ENCODE measurements at places on chromosomes 11 and 22.
A peak's percentile ranks its signal among the peaks of the same experiment; 100 is the strongest.

DNA sequence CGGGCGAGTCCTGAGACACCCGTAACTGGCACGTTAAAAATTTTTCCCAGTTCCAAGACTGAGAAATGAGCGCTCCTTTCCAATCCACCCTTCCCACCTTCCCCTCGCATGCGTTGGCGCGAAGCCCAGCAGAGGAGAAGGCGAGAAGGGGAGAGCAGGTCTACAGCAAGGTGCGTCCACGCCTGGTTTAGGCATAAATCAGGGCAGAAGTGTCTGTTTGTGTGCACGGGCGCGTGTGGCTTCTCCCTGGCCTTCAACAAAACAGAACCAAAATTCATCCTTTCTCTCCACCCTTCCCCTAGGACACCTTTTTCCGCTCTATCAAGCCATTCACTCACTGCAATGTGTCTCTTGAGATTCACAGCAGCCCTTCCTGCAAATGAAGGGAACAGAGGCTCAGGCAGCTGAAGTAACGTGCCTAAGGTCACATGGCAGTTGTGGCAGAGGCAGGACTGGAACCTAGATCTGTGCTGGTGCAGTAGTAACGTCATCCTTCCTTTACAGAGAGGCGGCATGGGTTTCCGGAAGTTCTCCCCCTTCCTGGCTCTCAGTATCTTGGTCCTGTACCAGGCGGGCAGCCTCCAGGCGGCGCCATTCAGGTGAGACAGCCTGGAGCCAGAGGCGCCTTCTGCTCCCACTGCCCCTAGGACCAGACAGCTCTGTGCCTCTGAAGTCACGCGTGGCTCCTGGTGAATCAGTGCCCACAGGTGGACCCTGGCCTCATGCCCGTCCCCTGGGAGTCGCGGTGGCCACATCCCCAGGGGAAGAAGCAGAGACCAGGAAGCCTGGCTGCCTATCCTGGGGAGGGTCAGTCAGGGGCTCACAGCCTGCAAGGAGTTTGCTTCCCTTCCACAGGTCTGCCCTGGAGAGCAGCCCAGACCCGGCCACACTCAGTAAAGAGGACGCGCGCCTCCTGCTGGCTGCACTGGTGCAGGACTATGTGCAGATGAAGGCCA lies 1.1 kb downstream of the CALCB start:
- peak; percentile 87 for DNase-seq

DNA sequence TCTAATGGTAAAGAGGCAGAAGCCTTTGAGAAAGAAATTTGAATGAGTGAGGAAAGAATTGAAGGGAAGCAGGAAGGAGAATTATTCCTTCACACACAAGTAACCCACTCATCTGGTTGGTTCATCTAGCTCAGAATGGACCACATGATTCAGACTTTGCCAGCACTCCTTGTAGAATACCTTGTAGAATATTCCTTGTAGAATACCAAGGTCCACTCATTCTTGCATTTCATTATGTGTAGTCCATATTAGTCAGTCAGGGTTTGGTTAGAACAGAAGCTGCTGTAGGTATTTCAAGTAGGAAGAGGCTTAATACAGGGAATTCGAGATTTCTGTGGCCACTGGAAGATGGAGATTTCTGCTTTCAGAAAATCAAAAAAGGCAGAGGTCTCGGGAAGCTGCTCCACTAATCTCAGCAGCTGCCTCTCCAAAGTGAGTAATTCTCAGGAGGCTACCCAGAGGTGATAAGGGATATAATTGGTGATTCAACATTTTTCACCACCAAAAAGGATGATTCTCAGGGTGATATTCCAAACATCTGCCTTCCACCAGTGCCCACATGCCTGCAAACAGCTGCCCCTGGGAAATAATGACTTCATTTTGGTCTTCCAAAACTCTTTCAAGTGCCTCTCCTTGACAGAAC lies 329.1 kb downstream of the TMEM135 start:
- no peak for DNase-seq

GRCh38 chr11:2586087-2586792 lies 113.6 kb downstream of the KCNQ1OT1 start:
- no peak for DNase-seq

GRCh38 chr22:22770280-22770871 lies 117.2 kb upstream of the IGLL5 start:
- peak; percentile 40 for DNase-seq

DNA sequence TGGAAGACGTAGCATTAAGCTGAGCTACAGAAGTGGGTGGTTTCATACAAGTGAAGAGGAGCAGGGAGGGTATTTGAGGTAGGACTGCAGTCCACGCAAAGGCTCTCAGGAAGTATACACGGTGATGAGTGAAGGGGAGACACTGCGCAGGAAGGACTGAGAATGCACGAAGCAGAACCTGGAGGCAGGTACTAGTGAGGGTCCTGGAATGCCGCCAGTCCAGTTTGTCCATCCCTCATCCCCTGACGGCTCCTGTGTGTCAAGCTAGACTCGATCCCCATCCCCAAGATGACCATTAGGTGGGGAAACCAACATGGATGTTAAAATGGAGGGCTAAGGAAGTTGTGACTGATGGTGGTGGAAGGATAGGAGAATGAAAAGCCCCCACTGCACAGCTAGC lies 23.8 kb downstream of the ART5 start:
- DNase-seq: no peak

DNA sequence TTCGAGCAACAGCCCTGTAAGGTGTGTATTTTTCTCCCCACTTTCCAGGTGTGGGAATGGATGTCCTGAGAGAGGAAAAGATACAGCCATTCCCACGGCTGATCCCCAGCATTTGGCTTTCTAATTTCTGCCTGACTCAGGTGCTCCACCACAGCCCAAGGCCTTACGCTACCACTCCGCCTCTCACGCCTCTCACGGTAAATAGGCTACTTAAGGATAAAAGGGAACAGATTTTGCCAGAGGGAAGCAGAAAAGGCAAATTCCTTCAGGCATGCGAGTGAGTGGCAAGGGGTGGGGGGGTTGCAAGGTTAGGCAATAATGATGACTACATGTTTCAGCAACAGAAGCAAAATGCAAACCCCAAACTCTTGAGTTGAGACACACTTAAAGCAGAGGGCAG lies 9.2 kb downstream of the PVALB start:
- no peak for DNase-seq

DNA sequence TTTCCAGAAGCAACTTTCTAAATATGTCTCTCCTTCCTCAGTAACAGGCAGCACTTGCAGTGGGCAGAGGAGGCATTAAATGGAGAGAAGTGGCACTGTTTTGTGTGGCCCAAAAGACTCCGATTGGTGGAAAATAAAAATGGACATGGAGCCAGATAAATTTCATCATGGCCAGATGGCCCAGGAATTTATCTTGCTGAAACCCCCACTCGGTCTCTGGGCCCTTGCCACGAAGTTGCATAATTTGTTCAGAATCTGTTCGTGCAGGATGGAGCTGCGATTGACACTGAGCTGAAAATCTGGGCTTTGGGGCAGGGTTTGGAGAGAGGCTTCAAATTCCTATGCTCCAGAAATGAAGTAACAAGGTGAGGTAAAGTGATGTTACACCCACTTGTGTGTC lies 65.5 kb downstream of the C11orf91 start:
- DNase-seq: no peak

DNA sequence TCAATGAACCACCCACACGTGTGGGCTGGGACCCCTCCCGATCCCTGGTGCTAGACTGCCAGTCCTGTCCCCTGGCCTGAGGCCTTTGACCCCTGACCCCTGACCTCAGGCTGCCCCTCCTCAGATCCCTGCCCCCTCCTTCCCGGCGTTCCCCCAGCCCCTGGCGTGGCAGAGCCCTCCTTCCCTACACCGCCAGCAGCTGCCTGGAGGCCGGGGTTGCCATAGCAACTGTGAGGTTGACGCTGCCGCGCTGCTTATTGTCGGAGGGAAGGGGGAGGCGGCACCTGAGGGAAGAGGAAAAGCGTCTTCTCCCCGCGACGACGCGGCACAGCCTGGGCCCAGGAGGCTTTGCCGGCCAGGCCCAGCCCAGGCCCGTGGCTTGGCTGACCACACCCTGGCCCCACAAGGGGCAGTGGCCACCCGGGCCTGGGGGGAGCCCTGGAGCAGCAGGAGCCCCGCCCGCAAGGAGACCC lies 32.6 kb downstream of the SHANK3 start:
- DNase-seq: peak; percentile 84

DNA sequence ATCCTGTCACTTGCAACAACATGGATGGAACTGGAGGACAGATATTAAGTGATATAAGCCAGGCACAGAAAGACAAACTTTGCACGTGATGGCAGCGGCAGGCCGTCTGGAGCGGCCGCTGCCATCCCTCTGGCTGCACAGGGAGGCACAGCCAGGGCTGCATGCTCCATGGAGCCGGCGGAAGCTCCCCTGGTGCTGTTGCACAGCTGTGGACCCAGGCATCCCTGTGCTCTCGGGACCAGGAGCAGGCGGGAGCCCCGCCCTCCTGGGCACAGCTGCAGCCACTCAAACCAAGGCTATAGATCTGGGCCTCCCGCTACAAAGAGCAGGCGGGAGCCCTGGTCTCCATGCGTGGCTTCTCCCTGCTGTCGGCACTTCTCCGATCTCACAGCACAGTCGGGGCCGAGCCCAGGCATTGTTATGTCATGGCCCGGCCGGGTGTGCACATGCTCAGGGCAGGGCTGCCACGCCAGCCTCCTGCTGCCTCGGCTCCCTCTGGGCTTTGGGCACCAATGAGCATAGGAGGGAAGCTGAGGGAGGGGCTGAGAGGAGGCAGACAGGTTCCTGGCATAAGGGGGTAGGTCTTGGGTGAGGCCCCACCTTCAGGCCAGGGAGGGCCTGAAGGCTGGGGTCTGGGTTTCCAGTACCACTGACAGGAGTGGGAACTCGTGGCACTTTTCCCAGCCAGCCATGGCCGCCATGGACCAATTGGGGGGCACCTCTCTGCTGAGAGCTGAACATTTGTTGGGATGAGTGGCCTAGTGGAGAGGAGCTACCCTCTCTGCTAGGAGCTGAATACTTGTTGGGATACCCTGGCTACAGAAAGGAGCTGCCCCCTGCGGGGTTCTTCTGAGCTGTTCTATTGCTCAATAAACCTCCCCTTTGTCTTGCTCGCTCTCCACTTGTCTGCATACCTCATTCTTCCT lies 16.7 kb downstream of the RRP8 start:
- no peak for DNase-seq

GRCh38 chr11:35367491-35367890 lies 51.9 kb downstream of the SLC1A2 start:
- DNase-seq: no peak
